ENCODE measurements at places on chromosomes 7 and 10. TPM values are rescaled to one million over a fixed set of nuclear protein-coding genes. Genes with fewer than 3 reads are reported as not detected.

Gene NPVF
- total RNA-seq, result not detected

Gene GNAT3
- not detected for total RNA-seq

Gene PPP3CB
- total RNA-seq, result 37.7 TPM

DNA sequence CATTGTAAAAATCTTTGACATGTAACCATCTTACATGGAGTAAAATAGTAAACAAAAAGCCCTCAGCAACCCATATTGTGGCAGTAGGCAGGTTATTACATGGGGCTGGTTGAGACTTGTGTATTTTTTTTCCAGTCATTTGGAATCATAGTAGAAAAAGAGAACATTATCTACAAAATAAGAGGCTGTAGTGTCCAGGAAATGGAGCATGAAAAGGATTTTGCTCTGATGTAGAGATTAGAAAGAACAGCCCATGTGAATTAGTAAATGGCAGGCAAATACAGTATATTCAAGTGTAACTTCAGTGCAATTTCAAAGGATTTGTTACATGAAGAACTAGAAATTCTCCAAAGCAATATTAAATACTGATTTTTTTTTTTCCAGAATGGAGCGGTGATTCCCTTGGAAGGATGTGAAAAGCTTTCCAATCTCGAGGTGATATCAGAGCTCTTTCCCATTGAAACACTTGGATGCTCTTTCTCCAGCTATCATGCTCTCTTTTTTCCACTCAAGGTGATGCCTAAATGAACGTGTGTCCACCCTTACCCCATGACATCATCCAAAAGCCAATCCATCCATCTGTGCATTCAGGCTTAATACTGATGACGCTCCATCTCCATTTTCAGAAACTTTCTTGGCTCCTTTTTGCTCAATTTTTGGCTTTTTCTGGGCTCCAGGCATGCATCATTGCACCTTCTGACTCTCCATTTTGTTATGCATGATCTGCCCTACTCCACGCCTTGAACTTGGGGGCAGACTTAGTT lies 1034.7 kb downstream of the TYW1 start:
- H3K4me1 ChIP-seq, result no peaks in the 10 kb centered on the region
- no peak overlapping the region for H3K27ac ChIP-seq
- H3K36me3 ChIP-seq, result no peaks in the 10 kb centered on the region
- H3K4me3 ChIP-seq, result no peak overlapping the region
- no peaks in the 10 kb centered on the region for H3K27me3 ChIP-seq

- H3K4me3 ChIP-seq, result no peak overlapping the region
- no peaks in the 10 kb centered on the region for H3K36me3 ChIP-seq
- no peak for DNase-seq
- H3K27me3 ChIP-seq, result no peaks in the 10 kb centered on the region
- H3K4me1 ChIP-seq, result no peaks in the 10 kb centered on the region
These were observed 351.4 kb downstream of the GLRX3 start for GRCh38 chr10:130487566-130487965.

Measured in activated naive CD8-positive, alpha-beta T cell treated with anti-CD3 and anti-CD28 coated beads for 36 hours (primary cell).